NCI-H2107 (cell line): ENCODE measurements at places on chromosomes 7 and 10.

DNA sequence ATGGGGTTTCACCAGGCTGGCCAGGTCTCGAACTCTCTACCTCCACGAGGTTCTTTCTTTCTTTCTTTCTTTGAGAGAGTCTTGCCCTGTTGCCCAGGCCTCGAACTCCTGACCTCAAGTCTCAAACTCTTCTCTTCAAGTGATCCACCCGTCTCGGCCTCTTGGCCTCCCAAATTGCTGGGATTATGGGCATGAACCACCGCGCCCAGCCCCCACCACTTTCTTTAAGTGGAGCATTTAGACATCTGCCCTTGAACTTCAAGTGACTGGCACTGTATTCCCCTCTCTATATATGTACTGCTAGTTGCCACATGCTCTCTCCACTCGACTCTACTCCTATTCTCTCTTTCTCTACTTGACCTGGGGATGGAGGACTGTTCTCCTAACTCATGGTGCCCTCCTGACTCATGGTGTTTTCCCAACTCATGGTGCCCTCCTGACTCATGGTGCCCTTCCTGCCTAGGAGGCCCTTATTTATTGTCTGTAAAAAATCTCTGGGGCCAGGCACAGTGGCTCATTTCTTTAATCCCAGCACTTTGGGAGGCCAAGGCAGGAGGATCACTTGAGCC, 19.3 kb upstream of the ACHE start:
- DNase-seq, result no peak

- peak; percentile 58 for DNase-seq
These were observed 78.7 kb upstream of the C1GALT1 start for GRCh38 chr7:7103343-7104313.

GRCh38 chr10:31707093-31708039, 221.3 kb downstream of the ARHGAP12 start:
- no peak for DNase-seq

DNA sequence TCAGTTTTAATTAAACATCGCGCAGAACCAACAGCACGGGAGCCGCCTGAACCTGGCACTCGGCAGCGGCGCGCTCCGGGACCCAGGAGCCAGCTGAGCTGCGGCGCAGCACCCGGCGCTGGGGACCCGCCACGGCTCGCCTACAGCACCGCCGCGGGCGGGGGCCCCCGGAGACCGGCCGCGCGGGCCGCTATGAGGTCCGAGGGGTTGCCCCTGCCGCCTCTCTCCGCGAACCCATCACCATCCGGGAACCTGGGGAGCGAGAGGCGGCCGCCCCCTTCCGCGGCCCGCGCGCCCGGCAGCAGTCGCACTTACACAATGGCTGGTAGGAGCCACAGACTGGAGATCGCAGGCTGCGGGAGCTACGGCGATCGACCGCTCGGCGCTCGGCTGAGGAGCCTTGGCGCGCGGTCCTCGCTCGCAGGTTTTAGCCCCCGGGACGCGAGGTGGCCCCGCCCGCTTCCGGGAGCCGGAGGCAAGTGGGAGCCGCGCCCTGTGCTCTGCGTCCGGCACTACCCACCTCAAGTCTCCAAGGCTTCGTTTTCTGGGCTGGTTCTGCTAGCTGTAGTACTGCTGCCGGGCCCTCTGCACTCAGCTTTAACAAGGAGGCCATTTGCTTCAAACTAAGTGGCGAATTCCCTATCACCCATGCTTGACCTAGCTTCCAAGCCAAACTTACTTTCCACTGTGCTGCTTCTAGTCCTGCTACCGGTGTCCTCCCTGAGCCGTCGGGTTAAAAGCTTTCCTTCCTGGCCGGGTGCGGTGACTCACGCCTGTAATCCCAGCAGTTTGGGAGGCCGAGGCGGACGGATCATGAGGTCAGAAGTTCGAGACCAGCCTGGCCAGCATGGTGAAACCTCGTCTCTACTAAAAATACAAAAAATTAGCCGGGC, at the start of gene TPK1:
Gene TPK1, minus strand, starts transcription at position 402 of the 893 bp plus-strand sequence. CDS start 451 bp downstream, outside the sequence.
- peak; percentile 67 for DNase-seq

DNA sequence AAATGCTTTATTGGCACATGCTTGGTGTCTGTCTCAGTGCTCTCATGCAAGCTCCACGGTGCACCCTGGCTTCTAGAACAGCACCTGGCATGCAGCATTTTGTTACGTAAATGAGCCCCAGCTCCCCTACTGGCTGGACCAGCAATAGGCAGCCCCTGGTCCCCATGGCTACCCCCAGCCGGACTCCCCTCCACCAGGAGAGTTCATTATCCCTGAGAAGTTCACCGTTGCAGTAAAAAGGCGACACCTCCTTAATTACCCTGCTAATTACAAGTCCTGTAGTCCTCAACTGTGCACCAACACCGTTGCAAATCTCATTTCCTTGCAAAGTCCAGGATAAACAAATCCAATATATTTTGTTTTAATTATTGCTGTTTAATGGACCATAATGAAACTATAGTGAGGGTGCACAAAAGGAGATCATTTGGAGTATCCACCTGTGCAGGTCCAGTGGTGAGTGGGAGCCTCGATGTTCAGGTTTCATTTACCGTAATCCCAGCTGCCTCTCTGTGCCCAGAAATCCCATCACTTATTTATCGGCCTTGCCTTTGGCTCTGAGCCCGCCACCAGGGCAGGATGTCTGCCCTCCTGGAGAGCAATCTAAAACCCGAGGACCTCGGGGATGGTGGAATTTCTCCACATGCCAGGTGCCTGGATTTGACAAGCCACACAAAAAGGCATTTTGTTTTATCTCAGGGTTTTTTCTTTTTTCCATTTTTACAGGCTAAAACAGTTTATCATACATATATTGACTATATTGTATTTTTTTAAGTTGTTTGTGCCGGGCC, 12.8 kb upstream of the DRGX start:
- DNase-seq, result no peak
